Body of pancreas (tissue), 4 donors: ENCODE measurements at places on chromosomes 4 and X. TPM values are rescaled to one million over a fixed set of nuclear protein-coding genes. Genes with fewer than 3 reads are reported as not detected.

DNA sequence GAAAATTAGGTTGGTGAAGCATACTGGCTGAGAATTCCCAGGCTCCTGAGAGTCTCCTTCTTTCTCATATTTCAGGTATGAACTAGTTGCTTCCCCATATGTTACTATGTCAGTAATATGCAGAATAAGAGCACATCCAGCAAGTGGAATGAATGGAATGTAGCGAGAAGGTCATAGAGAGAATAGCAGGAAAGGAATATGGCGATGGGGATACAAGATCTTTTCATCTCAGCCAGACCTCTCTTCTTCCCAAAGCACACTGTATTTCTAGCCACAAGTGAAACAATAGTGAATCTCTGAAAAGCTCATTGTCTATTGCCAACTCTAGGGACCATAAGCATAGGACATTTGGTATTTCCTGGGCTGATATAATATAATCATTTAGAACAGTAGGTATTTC is 54.6 kb upstream of the MMAA start:
- no peak for DNase-seq

DNA sequence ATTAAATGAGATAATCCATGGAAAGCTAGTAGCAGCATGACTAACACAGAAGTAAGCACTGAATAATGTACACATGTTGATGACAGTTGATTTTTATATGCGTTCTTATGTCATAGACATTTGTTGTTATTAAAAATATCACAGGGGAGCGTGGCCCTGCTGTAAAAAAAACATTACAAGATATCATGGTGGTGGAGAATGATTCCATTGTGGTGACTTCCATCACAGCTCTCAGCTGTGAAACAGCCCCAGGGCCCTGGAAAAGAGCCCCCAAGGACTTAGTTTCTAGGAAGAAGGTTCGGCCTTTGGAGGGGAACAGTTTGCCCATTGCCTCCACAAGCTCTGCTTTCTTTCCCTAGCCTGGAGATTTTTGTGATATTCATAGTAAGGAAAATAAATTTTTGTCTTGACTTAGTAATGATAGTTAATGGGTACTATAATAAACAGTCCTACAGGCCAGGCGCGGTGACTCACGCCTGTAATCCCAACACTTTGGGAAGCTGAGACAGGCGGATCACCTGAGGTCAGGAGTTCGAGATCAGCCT is 49.9 kb downstream of the FAM114A1 start:
- DNase-seq, result no peak

DNA sequence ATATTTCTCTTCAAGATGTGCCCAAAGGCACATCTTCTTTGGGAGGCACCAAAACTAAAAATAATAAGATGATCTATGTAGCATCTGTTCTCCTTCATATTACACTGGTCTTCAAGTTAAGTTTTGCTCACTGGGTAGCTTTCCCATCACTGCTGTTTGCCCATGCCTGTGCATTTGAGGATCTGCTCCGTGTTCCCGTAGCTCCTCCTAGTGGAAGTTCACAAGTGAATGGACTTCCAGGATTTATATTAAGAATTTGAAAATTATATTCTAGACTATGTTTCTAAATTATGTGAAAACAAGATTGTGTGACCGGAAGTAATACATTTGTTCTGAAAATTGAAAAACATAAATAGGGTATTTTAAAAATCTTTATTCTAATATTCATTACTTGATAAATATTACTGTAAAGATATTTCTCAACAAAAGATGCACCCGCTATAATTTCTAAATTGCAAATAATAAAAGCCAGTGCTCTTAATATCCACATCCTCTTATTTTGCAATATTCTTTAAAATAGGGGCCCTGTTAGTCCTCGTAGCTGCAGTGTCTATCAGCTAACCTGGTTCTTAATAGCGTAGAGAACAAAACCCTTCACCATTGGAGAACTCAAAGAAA is 147.7 kb downstream of the RBM46 start:
- no peak for DNase-seq

GRCh38 chr4:98581126-98581525 is 77.3 kb downstream of the TSPAN5 start:
- DNase-seq, result no peak

The SASH3 gene
- total RNA-seq, result 3.6 TPM

The ETFDH gene
- total RNA-seq, result 96.2 TPM
